ENCODE measurements at places on chromosomes 7 and 10. TPM values are rescaled to one million over a fixed set of nuclear protein-coding genes. Genes with fewer than 3 reads are reported as not detected.

PPP1R17 gene
- total RNA-seq, result not detected

GIMAP6 gene
- not detected for total RNA-seq

LRRD1 gene
- total RNA-seq, result under 0.01 TPM

VSIR gene
- 30.4 TPM for total RNA-seq

CCL26 gene
- 1.4 TPM for total RNA-seq

GIMAP4 gene
- total RNA-seq, result not detected

CPED1 gene
- 32.2 TPM for total RNA-seq

RPEL1 gene
- 0.12 TPM for total RNA-seq
